ENCODE measurements at places on chromosomes 12 and 14.

DNA sequence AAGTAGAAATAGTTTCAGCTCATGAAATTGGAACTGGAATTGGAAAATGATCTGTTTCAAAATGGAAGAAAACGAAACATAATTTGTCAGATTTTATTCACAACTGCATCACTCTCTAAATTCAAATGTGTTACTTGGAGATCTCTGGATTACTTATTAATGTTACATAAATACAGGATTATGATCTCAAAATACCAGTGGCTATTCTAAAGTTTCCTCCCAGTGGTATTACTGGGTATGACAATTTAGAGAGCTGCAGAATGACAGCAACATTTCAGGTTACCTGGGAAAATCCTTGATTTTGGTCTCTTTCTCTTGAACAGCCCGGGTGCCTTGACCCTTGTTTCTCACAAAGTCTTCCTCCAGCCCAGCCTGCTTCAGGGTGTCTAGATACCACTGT is 14.2 kb downstream of the FAM161B start:
- DNase-seq = no peak

DNA sequence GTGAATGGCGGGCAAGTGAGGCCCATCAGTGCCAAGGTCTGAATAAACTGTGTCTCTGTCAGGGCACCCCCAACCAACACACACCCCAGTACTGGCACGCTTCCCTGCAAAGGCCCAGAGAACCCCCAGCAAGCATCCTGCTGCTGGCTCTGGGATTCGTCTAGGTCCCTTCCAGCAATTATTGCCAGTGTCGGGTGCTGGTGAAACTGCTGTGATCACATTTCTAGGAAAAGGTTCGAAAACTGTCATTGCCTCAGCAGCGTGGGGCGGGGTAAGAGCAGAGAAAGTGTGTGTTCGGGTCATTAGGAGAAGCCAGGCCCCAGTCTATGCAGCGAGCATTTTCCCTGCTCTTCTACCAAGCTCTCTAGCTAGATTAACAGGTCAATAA is 2.5 kb downstream of the FAM222A start:
- no peak for DNase-seq

GRCh38 chr12:2097617-2098016 is 44.8 kb downstream of the CACNA1C start:
- DNase-seq = no peak

DNA sequence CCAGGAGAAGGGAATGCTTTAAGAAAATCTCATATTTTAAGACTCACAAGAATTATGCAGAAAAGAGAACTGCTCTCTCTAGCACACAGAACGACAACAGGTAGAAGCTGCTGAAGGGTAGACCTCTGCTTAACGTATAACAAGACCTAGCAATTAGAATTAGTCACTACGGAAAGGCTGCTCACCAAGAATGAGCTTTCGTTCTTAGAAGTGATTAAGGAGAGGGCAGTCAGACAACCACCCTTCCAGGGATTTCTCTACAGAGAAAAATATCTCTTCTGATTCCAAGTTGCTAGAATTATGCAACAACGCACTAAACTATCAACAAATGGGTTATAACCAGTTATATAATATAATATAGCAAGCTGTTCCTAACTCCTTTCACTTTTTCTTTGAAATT is 18.6 kb downstream of the LRIG3 start:
- no peak for DNase-seq

DNA sequence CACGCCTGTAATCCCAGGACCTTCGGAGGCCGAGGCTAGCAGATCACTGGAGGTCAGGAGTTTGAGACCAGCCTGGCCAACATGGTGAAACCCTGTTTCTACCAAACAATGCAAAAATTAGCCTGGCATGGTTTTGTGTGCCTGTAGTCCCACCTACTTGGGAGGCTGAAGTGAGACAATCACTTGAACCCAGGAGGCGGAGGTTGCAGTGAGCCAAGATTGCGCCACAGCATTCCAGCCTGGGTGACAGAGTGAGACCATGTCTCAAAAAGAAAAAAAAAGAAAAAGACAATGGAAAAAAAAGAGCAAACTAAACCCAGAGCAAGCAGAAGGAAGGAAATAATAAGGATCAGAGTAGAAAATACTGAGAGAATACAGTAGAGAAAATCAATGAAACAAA is 5.4 kb downstream of the CHURC1 start:
- no peak for DNase-seq

DNA sequence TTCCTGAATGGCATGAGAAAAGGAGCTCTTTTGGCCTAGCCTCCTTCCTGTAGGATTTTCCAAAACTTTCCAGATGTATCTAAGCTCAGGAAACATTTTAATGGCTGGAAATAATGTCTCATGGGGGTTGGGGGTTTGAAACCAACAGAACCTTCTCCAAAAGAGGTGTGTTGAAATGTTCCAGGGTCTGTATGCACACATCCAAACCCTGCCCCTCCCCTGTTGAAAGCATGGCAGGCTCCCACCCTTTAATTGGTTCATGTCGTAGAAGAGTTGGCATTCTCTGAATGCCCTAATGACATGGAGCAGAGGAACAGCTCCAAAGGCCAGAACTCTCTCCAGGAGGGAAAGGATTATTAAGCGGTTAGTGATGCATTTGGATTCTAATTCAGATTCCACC is 353.2 kb downstream of the ZFP36L1 start:
- DNase-seq = no peak

DNA sequence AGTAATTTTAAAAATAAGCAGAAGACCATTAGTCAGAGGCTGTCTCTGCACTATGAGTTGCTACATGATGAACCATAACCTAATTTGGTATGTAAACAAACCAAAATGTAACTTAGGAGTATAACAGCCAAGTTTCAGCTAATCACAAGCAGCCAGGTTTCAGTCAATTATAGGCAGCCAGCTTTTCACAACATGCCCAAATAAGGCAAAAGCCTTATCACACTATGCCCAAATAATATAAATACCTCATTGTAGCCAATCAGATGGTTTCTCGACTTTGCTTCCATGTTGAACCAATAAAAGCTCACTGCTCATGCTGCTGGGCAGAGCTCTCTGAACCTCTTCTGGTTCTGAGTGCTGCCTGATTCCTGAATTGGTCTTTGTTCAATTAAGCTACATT is 38.6 kb downstream of the GARIN6 start:
- DNase-seq = no peak

GRCh38 chr12:17169726-17170471 is 563.9 kb upstream of the LMO3 start:
- no peak for DNase-seq

GRCh38 chr14:34496679-34497513 is 34.9 kb upstream of the SPTSSA start:
- DNase-seq = no peak

DNA sequence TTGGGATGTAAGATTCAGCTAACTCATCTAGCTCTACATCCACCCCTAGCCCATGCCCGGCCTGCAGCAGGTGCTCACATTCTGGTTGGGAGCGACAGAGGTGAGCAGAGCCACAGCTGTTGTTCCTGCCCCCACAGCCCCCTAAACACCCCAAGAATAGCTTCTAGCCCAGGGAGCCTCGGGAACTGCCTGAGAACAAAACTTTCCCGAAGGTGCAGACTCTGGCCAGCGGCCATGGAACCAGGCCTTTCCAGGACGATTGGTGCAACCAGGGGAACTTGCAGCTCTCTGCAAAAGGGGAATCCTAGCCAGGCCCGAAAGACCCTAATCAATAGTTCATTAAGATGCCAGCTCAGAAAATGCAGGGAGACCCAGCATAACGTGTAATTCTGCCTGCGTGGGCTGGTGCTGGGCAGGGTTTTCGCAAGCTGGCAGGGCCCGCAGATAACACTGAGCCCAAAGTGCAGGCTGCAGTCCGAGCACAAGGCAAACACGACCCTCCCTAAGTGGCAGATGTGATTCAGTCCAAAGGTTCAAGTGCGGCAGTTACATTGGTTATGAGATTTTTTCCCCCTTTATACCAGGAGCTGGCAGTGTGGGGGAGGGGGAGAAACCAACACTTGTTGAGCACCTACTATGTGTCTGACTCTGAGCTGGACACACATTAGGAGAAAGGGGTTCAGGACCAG is 122.5 kb upstream of the MAP1LC3B2 start:
- DNase-seq = no peak

- DNase-seq = no peak
Observed at GRCh38 chr14:54944737-54945391, 42.2 kb upstream of the GCH1 start.

DNA sequence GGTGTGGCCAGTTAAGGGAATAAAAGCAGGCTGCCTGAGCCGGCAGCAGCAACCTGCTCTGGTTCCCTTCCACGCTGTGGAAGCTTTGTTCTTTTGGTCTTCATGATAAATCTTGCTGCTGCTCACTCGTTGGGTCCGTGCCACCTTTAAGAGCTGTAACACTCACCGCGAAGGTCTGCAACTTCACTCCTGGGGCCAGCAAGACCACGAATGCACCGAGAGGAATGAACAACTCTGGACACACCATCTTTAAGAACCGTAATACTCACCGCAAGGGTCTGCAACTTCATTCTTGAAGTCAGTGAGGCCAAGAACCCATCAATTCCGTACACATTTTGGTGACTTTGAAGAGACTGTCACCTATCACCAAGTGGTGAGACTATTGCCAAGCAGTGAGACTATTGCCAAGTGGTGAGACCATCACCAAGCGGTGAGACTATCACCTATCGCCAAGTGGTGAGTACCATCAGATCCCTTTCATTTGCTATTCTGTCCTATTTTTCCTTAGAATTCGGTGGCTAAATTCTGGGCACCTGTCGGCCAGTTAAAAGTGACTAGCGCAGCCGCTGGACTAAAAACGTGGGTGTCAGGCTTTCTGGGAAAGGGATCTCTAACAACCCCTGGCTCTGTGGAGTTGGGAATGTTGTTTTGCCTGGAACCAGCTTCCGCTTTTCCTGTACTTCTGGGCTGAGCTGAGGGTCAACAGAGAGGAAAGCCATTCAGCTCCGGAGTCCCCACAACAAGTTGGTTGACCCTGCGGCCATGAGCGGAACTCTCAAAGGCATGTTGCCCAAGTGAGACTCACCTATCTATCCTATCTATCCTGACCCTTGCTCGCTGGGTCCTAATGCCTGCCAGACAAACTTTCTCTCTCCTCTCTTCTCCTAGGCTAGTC is at the start of gene DHRS2:
DHRS2 (plus strand) TSS at position 48 of the 895 bp plus-strand sequence. CDS start 2,501 bp downstream, outside the sequence.
- DNase-seq = no peak

- no peak for DNase-seq
Observed at GRCh38 chr12:91183551-91183950, 934 bp upstream of the DCN start.

DNA sequence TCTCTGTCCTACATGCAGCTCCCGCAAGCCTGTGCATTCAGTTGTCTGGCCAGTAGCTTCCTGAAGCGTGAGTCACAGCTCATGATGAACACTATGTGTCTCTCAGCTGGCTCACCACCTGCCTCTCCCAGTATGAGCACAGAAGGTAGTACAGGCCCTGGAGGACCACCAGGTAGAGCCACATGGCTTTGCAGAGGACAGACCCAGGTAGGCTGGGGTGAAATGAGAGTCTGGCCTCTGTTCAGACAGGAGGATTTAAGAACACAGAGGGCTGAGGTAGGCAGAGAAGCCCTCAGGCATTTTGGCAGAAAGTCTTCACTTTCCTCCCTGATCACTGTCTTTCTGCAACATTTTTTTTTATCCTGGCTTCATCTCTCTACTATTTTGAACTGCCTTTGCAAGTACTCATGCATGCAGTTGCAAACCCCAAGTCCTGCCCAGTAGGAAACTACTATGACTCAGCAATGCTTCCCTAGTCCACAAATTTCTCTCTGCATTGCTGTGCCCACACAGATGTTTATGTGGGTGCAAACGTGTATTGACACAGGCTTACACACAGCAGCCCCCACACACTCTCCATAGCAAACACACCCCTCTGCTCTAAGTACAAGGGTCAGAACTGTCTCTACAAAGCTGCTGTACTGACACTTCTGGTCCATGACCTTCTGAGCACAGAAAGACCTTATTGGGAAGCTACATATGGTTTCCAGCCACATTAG is 7.2 kb upstream of the SDR9C7 start:
- DNase-seq = no peak

- DNase-seq = no peak
Observed at GRCh38 chr12:66118240-66118891, 12.2 kb downstream of the LLPH start.

DNA sequence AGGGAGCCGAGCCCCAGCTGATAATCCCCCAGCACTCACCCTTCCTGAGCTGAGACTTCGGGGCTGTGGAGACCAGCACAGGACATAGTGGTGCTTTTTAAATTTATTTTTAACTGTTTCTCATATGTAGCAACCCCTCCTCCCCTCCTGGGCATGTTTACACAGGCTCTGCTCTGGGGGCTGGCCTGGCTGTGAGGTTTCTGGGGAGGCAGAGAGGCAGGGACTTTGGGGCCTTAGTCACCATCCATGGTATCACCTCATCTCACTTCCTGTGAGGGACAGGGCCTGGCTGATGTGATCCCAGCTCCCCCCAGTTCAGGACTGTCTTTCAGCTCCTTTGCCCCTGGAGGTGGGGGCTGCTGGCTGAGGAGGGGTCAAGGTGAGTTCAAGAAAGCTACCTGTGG is 20.4 kb downstream of the VASH1 start:
- no peak for DNase-seq

DNA sequence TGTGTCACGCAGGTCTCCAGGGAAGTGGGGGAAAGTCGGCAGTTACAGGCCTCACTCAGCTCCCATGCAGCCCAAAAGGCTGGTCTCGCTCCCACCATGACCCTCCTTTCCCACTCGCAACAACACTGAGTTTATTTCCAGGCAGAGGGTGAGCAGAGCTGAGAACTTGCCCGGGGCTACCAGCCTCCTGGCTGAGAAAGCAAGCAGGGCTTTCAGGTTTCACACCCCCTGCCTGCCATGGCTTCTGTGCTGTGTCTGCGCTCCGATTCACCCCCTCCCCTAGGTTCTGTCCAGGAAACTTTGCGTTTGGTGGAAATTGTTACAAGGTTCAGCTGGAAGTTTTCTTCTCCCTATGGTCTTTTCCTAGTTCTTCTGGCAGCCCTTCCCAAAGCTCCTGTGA is 17.1 kb downstream of the OR10G2 start:
- no peak for DNase-seq

GRCh38 chr12:13959131-13959723 is 22.2 kb downstream of the GRIN2B start:
- DNase-seq = no peak

- no peak for DNase-seq
Observed at GRCh38 chr14:99250636-99251208, 21.3 kb downstream of the BCL11B start.

DNA sequence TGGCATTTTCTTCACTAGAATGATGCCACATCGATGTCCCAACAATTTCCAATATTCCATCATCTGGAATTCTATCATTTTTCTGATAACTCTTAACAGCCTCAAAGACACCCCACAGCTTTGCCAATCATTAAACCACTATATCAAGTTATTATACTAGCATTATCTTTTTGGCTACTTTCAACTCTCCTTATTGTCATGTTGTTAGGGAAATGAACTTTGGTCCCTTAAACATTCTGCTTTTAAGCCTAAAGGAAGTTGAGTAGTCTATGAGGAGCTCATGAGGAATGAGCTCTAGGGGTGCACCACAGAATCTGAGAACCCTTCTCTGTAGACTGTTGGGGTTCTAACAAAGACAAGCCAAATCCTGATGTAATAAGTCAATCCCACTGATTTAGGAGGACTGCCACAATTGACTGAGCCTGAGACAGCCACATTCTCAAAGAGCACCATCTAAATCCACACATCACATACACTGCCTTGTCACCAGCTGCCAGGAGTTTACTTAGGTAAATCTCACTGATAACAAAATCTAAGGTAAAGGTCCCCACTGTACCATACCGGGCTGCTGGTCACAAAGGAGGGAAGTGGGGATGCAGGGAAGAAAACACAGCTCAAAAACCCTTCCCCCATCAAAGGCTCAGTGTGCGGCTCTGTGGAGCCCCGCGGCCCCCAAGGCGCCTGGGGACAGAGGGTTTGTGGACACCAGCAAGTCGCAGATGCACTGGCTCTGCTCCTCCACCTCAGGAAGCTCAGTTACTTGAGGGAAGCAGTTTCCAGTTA is 58.2 kb downstream of the SETD3 start:
- DNase-seq = no peak

All from NCI-H1105 (cell line).